ENCODE measurements at places on chromosomes 7 and 10.
A peak's percentile ranks its signal among the peaks of the same experiment; 100 is the strongest.

GRCh38 chr10:45071043-45071813 lies 70.5 kb downstream of the ZNF22 start:
- no peak for DNase-seq

DNA sequence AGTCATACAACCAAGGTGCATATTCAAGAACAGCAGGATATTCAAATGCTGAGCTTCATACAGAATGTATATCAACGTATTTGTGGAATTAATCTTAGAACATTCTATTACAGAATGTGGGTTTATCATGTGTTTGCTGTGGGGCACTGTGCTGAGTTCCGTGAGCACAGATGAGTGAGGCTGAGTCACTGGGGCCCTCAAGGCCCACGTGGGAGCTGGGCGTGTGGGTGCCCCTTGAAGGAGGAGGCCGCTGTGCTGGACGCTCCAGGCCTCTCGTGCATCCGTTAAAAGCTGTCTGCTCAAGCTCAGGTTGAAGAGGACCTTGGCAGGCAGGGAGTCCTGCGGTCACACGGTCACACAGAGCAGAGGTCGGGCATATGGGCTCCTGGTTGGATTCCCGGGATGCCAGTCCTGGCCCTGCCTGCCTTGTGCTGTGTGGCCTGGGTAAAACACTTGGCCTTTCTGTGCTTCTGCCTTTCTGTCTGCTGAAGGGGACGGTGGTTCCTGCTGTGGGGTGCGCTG lies 70.1 kb downstream of the GLRX3 start:
- DNase-seq = no peak

DNA sequence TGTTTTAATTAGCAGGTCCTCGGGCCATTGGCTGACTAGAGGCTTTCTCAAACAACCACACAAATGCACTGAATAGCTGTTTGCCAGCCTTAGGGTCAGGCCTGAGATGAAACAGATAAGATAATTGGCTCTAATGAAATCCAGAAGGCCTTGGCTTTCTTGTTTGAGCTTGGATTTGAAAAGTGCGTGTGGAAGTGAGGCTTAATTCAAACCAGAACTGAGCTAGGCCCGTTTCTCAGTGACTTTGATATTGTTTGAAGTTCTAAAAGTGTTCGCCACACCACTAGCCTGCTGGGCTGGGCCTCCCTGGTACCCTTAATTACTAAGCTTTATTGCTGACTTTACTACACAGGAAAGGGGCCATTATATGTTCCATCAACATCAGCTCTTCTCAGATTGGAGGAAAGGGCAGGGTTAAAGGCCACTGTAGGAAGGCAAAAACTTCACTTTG lies 270.6 kb downstream of the TWIST1 start:
- no peak for DNase-seq

DNA sequence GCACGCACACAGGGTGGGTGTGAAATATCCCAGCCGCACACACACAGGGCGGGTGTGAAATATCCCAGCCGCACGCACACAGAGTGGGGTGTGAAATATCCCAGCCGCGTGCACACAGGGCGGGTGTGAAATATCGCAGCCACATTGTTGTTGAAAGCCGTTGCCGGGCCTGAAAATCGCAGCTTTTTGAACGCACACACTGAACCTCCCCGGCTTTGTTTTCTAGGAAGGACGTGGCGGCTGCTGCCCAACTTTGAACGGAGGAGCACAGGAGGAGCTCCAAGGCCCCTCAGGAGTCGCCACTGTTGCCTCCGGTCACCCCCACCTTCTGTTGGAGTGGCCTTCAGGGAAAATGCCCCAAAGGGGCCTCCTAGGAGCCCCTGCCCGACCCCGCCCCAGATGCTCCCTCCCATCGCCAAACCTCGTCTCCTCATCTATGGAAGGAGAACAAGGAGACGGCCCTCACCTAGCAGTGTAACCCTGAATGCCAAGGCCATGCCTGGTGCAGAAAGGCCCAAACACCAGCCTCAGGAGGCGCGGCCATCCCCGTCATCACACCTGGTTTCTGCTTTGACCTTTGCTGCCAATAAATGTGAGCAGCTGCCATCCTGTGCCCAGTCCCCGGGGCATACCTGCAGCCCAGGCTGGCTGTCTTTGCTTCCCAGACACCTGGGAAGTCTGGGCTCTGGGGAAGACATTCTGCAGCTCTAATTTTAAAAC lies 318.6 kb downstream of the PTPRN2 start:
- DNase-seq = no peak

GRCh38 chr10:10209167-10209566 lies 808.5 kb upstream of the CELF2 start:
- DNase-seq = no peak

DNA sequence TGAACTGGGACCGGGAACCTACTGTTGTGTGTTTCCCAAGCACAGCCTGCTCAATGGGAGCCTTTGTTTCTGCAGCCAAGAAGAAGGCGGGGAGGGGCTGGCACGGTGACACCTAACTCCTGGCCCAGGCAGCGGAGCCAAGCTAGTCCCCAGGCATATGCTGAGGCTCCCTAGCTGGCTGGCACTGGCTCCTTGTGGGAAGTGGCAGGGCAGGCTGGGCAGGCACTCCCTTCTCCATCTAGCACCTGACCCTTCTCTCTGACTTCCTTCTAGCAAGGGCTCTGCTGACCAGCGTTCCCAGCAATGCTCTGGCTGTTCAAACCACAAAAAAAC lies 325.0 kb downstream of the PLXNA4 start:
- no peak for DNase-seq

DNA sequence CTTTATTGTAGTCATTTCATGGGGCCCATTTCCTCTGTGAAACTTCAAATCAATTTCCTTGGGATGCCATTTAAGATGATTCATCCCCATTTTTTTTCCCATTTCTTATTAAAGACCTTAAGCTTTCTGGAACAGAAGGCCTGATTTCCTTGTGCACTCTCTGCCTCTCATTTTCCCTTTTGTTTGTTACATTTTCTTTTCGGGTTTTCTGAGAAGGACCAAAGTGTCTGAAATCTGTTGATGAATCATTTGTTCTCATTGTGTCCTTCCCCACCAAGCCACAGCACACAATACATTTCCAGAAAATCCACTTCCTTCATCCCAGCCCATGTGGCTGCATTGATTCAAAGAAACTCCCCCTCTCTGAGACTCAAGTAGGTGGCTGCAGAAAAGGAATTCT lies 372.4 kb downstream of the SFMBT2 start:
- no peak for DNase-seq

- DNase-seq = peak; percentile 86
Measured at GRCh38 chr7:151059367-151060112, at the start of gene SLC4A2. SLC4A2 (plus strand) TSS chr7:151059589; CDS start chr7:151061988, 2,399 bp downstream.

- DNase-seq = no peak
Measured at GRCh38 chr7:155763691-155764437, 48.4 kb downstream of the SHH start.

GRCh38 chr10:124624895-124625294 lies 119.3 kb downstream of the FAM53B start:
- no peak for DNase-seq

DNA sequence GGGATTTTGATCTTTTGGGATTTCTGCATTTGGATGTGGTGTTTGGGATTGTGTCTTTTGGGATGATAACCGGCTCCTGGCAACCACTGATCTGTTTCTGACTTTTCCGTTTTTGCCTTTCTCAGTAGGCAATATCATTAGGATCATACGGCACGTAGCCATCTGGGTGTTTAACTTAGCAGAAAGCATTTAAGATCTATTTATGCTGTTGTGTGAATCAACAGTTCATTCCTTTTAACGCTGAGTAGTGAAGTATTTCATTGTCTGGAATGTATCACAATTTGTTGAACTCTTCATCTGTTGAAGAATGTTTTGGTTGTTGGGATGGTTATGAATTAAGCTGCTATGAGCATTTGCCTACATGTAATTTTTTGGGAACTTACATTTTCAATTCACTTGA lies 459.6 kb downstream of the SDK1 start:
- DNase-seq = no peak

GRCh38 chr7:158310924-158311666 lies 276.5 kb downstream of the PTPRN2 start:
- no peak for DNase-seq

- DNase-seq = peak; percentile 44
Measured at GRCh38 chr10:99711129-99711719, 20.7 kb downstream of the COX15 start.

DNA sequence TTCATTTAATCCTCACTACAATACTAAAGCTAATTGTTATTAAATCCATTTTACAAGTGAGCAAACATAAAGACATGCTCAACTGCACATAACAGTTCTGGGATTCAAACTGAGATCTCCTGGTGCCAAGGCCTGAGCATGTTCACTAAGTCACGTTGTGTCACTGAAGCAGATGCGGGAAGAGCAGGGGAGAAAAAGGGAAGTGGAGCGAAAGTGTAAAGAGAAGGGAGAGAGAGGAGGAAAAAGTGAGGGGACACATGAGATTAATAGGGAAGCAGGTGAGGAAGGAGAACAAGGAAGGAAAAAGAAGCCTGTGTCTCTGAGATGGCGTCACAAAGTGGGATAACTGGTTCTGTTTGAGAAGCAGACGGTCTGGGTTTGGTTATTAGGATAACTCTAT lies 38.9 kb upstream of the KAT6B start:
- DNase-seq = no peak

- no peak for DNase-seq
Measured at GRCh38 chr7:70005891-70006260, 407.6 kb downstream of the AUTS2 start.

GRCh38 chr10:29646238-29646902 lies 11.6 kb upstream of the SVIL start:
- peak; percentile 40 for DNase-seq

DNA sequence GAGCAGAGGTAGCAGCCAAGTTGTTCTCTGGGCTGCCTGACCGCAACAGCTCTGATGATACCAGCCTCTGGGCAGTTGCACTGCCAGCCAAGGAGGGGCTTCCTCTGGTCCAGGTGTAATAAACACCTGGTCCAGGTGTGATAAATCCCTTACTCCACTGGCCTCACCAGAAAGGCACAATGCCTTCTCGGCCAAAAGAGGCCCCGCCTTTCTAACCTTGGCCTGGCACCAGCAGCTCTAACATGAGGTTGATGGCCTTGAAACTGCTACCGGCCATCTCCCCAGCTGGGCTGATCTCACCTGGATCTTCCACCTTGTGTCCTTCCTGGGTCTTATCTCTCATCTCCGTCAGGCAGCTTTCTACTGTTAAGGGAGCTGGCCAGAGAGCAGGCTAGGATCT lies 45.5 kb upstream of the PDZD8 start:
- DNase-seq = no peak

- no peak for DNase-seq
Measured at GRCh38 chr10:71348850-71349249, 29.8 kb downstream of the SLC29A3 start.

DNA sequence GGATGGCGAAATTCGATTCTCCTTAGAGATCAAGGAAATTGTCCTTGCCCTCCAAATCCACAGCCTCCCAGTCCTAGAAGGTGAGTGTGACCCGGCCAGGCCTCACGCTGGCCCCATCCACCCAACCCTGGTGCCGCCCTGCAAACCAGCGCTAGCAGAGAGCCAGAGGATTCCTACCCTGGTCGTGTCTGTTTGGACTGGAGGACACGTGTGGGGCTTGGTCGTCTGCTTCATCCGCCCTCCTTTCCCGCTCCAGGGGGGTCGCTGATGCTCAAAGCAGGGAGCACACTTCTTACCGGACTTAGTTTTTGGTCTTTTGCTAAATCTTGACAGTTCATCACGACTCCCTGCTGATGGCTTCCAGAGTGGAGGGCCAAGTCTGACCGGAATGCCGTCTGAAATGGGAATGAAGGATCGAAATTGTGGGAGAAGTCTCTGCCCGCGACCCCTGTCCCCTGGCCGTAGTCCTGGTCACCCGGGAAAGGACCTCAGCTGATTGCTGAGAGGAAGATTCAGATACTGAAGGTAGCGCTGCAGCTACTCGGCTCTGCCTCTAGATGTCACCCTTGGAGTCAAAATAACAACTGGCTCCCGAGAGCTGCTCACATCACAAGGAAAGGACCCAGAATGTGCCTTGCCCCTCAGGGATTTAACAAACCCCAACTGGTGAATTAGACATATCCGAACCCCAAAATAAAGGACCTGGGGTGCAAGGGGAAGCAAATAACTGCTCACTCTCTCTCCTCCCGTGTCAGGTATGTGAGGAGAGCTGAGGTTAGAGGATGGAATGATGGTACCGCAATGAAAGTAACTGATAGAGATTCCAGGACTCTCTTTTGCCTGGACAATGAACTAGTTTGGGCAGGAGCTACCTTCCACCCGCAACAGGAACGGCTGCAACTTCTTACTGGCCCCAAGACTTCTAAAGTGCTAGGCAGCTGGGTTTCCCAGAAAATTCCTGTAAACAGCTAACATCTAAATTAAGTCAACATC lies 23.5 kb upstream of the ORC5 start:
- DNase-seq = peak; percentile 63

DNA sequence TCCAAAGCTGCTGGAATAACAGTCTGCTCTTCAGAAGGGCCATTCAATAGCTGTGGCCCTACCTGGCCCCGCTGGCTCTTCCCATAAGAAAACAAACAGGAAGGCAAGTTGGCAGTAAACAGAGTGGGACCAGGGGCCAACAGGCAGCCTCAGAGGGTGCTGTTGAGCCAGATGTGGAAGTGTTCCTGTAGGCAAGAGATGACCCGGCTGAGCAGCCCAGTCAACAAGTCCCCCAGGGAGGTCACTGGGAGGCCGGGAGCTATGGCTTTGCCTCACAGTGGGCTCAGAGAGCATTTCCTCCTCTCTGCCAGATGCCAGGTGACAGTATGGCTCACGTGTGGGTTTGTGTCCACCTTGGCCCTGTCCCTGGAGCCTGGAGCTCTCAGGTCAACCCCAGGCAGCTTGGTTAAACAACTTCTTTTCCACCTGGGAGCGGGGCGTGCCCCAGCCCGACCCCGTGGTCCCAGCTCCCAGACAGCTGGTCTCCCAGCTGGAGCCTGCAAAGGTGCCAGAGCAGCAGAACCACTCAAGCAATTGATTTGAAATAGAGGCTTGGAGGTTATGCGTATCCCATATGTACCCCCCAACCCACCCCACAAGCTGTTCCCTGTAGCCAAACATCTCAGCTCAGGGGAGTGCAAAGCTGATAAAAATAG lies 33.8 kb upstream of the LOXL4 start:
- DNase-seq = no peak

DNA sequence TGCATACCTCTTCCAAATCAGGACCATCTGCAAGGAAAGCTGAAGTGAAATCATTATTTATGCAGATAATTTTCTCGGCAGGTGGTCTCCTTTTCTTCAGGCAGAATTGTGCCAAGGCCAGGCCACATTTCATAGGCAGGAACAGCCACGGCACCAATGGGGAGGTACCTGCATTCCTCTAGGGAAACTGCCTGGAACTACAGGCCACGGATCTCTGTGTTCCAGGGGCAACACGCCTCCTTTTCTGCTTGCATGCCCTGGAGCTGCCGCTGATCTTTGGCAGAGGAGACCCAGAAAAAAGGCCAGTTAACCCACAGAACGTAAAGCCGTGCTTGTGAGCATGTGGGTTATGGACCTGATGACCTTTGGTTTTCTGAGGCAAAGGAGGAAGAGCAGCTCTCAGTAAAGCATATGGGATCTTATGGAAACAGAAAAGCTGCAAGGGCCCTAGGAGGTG lies 111.2 kb upstream of the KIAA1217 start:
- no peak for DNase-seq

- DNase-seq = no peak
Measured at GRCh38 chr10:120253131-120253530, 203.9 kb upstream of the PLPP4 start.
